Activated CD8-positive, alpha-beta T cell treated with anti-CD3 and anti-CD28 coated beads for 36 hours (primary cell): ENCODE measurements at places on chromosomes 2 and 18.

DNA sequence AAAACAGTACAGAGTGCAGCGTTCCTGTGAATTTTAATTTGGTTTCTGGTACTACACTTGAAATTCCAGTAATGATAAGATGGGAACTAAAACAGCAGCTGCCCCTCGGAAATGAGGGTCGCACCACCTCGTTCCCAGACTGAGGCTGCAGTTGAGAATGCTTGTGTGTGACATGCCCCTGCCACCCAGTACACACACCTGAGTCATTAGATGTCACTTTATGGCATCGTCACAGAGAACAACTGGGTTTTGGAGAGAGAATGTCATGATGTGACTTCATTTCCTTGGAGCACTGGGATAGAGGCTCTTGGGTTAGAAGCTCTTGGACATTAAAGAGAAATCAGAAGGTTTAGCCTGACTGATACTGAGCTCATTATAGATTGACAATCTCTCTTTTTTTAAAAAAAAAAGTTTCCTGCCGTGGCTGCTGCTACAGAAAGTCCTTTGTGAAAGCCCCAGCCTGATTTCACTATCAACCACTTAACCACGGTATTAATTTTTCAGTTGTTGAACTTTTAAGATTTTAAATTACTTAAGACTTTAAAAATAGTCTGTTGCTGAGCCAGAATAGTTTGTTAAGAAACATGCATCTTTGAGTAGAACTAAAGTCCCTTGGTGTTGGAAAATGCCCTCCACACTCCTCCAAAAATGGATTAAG, 24.5 kb downstream of the BCL2L11 start:
- peaks cover 50% of the 10 kb centered on the region for H3K4me1 ChIP-seq
- H3K4me3 ChIP-seq: no peak overlapping the region
- H3K36me3 ChIP-seq: peaks cover 64% of the 10 kb centered on the region
- no peak overlapping the region for H3K27ac ChIP-seq

DNA sequence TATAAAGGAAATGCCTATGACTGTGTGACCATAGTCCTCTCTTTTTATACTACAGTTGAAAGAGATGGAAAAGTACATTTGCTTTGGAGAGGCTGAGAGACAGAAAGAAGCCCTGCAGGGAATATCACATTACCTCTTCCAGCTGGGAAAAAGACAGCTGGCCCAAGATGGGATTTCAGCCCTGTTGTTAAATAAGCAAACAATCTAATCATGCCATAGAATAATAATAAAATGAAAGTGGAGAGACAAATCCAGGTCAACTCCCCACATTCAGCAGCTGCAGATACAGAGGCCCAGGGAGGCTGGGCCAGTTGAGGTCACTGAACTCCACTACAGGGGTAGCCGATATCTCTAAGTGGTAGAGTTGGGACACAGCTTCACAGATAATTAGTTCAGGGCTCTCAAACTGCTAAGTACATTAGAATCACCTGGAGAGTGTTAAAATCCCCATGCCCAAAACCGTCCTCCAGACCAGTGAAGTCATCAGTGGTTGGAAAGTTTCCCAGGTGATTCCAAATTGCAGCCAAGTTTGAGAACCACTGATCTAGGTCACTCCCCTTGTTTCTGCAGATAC, 81.9 kb downstream of the MOGAT1 start:
- H3K4me1 ChIP-seq: peaks cover 10% of the 10 kb centered on the region
- no peak overlapping the region for H3K4me3 ChIP-seq
- no peaks in the 10 kb centered on the region for H3K27me3 ChIP-seq
- H3K36me3 ChIP-seq: no peaks in the 10 kb centered on the region
- DNase-seq: no peak

DNA sequence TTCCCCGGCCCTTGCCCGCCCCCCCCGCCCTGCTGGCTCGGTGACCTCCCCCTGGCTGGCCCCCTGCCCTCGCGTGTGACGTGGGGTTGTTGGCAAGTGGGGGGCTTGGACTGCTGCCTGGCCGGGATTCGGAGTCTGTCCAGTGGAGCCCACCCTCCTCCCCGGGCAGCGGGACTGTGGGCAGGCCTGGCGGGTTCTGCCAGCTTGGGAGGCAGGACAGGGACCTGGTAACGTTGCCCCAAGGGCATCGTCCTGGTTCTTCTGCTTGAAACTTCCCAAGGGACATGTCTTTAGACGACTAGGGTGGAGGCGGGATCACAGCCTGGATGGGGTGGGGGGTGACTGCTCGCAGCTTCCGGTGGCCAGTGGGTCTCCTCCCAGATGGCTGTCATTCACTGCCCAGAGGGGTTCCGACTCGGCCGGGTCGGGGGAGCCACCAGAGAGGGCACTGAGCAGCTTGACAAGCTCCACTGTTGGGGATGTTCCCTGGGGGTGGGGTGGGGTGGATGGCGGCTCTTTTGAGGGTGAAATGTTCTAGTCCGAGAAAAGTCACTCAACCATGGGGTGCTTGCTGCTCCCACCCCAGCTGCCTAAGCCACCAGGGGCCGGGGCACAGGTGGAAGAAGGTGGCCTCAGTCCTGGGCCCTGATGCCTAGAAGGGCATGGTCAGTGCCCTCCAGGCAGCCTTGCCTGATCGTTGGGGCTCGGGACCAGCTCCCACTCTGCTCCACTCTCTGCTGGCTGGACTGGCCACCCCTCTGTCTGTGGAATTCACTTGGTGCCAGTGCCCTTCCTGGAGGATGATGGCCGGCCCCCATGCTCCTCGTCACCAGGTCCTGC, 4.3 kb upstream of the HS6ST1 start:
- H3K4me1 ChIP-seq: peaks cover 6% of the 10 kb centered on the region
- peaks cover 4% of the 10 kb centered on the region for H3K27me3 ChIP-seq
- H3K4me3 ChIP-seq: peak overlapping the region; percentile 45
- no peak overlapping the region for H3K27ac ChIP-seq

- no peaks in the 10 kb centered on the region for H3K27me3 ChIP-seq
- no peaks in the 10 kb centered on the region for H3K36me3 ChIP-seq
- no peaks in the 10 kb centered on the region for H3K4me1 ChIP-seq
- no peak overlapping the region for H3K27ac ChIP-seq
Observed at GRCh38 chr18:28691496-28691840, 514.5 kb upstream of the CDH2 start.

DNA sequence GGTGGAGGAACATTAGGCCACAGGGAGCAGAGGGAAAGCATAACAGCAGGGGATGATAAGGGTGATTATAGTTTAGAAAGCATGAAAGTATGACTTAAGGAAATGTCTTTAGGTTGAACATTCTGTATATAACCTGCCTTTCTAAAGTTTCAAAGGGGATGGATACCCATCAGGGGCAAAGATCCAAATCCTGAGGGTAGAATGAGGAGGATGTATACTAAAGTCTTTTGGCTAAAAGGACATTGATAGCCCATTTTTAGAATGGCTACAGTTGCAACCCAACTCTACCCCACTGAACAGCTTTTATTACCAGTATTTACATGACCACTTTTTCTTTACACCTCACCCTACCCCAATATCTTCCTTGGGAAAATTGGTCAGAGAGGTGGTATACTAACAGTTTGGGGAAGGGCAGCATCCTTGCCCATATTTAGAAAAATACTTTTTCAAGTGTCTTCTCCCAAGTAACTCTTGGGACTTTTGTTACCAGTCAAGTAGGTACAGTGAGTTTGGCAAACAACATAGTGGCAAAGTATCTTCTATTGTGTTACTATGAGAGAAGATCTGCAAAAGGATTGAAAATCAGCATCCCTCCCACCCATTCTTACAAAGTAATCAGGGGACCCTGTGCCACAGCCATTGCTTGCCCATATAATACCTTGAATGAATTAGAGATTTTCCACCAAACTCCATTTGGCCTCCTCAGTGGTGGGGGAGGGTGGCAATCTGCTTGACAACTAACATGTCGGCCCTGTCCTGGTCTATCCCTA, 8.3 kb downstream of the MAT2A start:
- peaks cover 17% of the 10 kb centered on the region for H3K4me1 ChIP-seq
- no peaks in the 10 kb centered on the region for H3K27me3 ChIP-seq
- peak overlapping the region; percentile 11 for H3K27ac ChIP-seq
- no peak for DNase-seq
- no peak overlapping the region for H3K4me3 ChIP-seq

- no peak for DNase-seq
- no peaks in the 10 kb centered on the region for H3K36me3 ChIP-seq
- no peaks in the 10 kb centered on the region for H3K4me1 ChIP-seq
- H3K4me3 ChIP-seq: no peak overlapping the region
- H3K27ac ChIP-seq: no peak overlapping the region
Observed at GRCh38 chr2:44884231-44884630, 57.3 kb upstream of the SIX3 start.

GRCh38 chr2:120775801-120776589, 40.3 kb downstream of the GLI2 start:
- H3K4me3 ChIP-seq: no peak overlapping the region
- no peaks in the 10 kb centered on the region for H3K27me3 ChIP-seq
- H3K4me1 ChIP-seq: no peaks in the 10 kb centered on the region

GRCh38 chr2:31901900-31902299, 108.9 kb downstream of the MEMO1 start:
- peaks cover 9% of the 10 kb centered on the region for H3K4me1 ChIP-seq
- H3K36me3 ChIP-seq: peaks cover 62% of the 10 kb centered on the region
- no peak overlapping the region for H3K27ac ChIP-seq

GRCh38 chr2:134161170-134161547, 92.7 kb upstream of the MGAT5 start:
- H3K4me3 ChIP-seq: no peak overlapping the region
- peaks cover 69% of the 10 kb centered on the region for H3K4me1 ChIP-seq
- no peak for DNase-seq
- peaks cover 6% of the 10 kb centered on the region for H3K36me3 ChIP-seq

DNA sequence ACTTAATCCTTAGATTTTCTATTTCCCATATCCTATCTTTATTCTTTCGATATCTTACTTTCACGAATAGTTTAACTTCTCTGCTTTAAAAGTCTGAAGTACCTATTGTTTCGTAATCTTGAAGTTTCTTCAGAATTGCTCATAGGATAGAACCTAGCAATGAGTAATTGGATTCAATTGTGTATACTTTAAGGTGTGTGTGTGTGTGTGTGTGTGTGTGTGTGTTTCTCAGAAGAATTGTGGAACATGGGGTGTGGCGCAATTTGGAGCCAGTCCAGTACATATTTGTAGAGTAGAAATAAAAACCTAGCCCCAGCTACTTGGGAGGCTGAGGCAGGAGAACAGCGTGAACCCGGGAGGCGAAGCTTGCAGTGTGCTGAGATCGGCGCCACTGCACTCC, 897.6 kb downstream of the BCL11A start:
- H3K4me3 ChIP-seq: no peak overlapping the region
- no peak overlapping the region for H3K27ac ChIP-seq
- no peaks in the 10 kb centered on the region for H3K27me3 ChIP-seq
- H3K4me1 ChIP-seq: no peaks in the 10 kb centered on the region

- DNase-seq: no peak
- H3K4me3 ChIP-seq: no peak overlapping the region
- no peak overlapping the region for H3K27ac ChIP-seq
- H3K4me1 ChIP-seq: peaks cover 12% of the 10 kb centered on the region
Observed at GRCh38 chr2:29061176-29061575, 13.1 kb downstream of the PCARE start.

DNA sequence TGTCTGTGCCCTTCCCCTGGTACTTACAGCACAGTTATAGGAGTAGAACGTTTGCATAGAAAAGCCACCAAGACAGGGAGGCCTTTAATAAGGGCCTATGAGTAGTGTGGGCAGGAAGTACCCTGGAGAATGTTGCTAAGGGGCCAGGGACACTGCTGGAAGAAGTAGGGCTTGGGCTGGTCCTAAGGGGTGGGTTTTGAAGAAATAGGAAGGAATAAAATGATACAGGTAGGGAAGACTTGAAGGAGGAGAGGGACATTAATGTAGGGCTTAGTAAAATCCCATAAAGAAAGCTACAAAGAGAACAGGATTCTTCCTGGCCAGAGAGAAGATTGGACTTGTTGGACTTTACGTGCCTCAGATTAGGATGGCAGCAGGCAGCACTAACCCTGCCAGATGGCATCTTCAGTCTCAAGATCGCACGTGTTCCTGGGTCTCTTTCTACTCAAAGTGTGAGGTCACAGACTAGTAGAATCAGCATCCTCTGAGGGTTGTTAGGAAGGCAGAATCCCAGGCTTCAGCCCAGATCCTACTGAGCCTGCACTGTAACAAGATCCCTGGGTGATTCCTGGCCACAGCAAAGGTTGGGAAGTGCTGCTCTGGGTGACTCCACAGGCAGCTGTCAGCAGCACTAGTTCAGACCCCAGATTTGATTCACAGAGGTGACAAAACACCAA, 39.2 kb downstream of the EPAS1 start:
- no peak overlapping the region for H3K4me3 ChIP-seq
- H3K36me3 ChIP-seq: no peaks in the 10 kb centered on the region
- DNase-seq: no peak
- H3K27me3 ChIP-seq: no peaks in the 10 kb centered on the region
- H3K4me1 ChIP-seq: no peaks in the 10 kb centered on the region
- H3K27ac ChIP-seq: no peak overlapping the region
